ENCODE measurements at places on chromosomes 5 and 9.

DNA sequence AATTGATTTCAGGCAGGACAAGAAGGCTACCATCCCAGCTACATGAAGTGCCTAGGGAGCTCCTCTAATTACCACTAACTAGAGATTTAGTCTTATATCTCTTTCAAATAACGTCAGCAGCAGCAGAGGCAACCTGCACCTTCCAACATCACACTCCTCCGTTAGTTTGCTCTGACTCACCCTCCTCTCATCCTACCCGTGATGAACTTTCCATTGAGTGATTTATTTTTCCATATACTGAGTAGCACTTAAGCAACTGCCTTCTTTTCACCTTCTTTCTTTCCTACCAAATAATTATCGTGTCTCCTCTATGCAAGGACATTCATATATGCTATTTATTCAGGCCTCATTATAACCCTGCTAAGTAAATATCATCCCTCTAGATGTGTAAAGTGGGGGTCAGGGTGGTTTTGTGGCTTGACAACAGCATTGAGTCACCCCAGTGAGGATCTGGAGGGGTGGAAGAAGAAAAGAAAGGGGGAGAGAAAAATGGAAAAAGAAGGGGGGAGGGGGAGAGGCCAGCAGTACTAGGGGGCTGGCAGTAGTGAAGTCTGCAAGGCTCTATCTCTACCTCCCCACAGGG is 64.6 kb upstream of the CAST start:
- no peak for DNase-seq

- DNase-seq, result no peak
These were observed 5.6 kb downstream of the ADGRD2 start for GRCh38 chr9:124455820-124456219.

GRCh38 chr5:131001507-131001906 is 163.5 kb downstream of the HINT1 start:
- DNase-seq, result no peak

- DNase-seq, result no peak
These were observed 601.8 kb downstream of the CCDC171 start for GRCh38 chr9:16154521-16155078.

DNA sequence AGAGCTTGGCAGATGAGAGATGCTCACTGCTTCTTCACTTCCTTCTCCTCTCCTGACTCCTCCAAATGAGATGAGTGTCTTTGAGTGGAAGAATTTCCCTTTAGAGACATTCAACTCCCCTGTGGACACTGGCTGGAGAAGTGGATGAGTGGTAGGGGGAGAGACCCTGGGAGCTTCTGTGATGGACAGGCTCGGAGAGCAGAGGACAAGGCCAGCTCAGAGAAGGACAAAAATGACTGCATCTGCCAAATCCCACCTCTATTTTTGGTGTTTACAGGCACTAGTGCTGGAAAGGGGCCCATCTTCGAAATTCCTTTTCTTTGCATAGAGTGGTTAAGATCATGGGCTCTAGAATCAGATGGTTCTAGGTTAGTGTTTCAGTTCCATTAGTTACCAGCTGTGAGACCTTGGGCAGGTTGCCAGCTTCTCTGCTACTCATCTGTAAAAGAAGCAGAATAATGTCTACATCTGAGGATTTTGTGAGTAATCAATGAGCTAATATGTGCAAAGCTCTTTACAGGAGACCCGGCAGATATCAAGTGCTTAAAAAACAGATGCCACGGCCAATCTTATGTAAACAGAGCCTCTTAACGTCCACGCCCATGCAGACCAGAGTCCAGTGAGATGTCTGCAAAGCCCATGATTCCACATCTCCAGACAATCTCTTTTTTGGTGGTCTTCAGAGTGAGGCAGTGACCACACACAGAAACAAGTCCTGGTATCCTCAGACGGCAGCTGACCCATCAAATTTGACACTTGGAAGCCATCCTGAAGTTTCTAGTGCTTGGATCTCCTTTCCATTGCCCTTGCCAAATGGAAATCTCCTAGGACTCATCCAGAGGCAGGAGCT is 13.6 kb upstream of the COL27A1 start:
- no peak for DNase-seq

DNA sequence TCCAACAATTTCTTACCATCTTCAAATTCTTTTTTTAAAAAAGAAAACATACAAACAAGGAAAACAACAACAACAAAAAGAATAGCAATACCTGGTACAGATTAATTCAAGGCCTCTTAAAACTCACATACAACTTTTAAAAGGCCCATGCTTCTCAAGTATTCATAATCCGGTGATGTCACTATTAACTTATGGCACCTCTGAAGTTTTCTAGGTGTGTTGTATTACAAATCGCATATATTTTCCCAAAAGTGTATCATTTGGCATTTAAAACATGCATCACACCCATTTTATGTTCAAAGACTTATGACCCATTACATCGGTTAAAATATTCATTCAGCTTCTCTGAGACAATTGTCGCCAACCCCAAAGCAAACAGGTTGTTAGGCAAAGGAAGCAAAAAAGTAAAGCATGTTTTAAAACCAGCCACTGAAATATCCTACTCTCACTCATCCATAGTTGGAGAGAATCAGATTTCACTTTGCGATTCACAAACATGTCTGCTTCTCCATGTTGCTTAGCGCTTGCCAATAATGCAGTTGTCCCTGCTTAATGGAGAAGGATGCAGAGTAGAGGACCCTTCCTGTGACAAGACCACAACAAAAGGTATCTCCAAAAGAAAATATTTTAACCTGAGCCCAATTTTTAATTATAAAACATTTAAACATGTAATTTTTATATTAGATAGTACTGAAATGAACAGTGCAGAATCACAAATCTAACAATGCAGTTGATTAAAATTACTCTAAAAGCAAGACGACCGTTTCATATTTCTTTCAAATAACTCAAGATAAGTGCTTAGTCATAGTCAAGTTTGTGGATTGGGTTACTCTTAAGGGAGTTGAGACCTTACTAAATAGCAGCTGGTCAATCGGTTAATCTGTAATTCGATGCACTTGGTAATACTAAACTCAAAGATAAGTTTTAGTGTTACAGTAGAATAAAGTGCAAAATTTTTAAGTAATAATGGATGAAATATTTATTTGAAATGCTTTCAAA is 1.6 kb downstream of the SKP1 start:
- DNase-seq, result no peak

- no peak for DNase-seq
These were observed 91.9 kb upstream of the PTPRD start for GRCh38 chr9:10704720-10705119.

- no peak for DNase-seq
These were observed 3.7 kb downstream of the SEMA4D start for GRCh38 chr9:89494199-89494598.

- no peak for DNase-seq
These were observed 1013.6 kb downstream of the CDH9 start for GRCh38 chr5:26024774-26025173.

- DNase-seq, result no peak
These were observed 595 bp upstream of the BTNL9 start for GRCh38 chr5:181039471-181039870.

DNA sequence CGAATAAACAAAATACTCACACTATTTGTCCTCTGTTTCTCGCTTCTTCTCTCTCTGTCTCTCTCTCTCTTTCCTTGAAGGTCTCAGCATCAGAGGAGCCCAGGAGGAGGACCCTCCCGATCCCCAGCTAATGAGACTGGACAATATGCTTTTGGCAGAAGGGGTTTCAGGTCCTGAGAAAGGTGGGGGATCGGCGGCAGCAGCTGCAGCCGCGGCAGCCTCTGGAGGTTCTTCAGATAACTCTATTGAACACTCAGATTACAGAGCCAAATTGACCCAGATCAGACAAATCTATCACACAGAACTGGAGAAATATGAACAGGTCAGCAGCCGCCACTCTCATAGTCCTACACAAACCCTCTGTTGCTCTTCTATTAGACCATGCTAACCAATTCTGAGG is 168.4 kb downstream of the PBX3 start:
- DNase-seq, result no peak

DNA sequence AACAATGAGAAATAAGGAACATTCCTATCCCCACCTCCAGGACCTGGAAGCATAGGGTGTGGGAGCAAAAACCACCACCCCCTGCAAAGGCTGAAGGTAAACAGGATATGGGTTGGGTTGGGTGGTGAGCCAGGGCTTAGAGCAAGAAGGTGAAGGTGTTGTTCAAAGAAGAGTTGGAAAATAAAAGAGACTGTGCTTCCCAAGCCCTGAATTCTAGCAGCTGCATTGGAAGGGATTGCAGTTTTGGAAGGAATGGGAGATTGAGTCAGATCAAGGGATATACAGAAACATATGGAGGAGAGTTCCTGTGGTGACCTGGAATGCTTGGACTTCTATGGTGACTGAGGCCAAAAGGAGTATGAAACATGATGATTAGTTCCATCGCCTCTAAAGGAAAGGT is 24.7 kb upstream of the MTAP start:
- DNase-seq, result no peak

DNA sequence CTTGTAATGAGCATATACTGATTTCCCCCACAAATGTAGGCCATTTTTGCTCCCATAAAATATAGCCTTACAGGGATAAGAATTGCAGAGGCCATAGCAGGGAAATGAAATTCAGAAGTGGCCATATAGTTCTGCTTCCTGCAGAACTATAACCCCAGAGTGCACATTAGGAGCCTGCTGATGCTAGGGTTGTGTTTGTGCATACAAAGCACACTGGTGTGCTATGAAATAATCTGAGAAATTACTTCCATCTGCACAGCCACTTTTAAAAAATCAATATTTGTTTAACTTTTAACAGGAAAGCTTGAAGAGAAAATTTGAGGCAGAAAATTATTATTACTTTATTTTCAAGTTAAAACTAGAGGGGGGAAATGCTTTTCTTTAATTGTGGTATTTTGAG is 380.3 kb downstream of the MRPS30 start:
- no peak for DNase-seq

DNA sequence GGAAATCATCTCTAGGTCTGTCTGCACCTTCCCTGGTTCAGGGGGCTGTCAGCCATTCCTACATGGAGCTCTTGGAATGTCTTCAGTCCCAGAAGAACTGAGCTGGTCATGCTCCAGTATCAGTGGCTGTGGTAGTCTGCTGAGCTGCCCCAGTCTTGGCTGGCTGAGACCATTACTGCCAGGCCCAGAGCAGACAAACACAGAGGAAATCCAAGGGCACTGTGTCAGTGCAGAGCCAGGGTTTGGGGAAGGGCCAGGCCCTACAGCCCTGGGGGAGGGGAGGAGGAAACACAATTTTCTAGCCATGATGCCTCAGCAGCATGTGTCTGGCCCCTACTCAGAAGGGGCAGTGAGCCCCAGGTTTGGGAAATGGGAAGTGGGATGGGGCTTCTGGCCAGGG is 58.4 kb downstream of the ARHGEF37 start:
- DNase-seq, result no peak

DNA sequence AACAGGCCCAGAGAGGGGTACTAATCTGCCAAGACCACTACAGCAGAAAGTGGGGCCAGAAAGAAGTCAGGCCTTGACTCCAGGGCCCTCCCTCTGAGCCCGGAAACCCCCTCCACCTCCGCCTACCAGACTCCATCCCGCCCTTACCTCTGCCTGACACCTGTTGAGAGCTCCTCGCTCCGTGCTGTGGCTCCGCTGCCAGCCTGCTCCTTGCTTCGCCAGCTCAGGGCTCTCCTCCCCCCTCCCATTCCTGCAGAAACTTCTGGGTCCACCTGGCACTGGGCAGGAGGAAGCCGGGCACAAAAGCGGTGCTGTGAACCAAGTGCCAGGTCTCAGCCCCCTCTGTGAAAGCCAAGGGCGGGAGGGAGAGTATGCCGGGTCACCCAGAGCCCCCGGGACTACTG is 6.4 kb upstream of the ST6GALNAC6 start:
- no peak for DNase-seq

DNA sequence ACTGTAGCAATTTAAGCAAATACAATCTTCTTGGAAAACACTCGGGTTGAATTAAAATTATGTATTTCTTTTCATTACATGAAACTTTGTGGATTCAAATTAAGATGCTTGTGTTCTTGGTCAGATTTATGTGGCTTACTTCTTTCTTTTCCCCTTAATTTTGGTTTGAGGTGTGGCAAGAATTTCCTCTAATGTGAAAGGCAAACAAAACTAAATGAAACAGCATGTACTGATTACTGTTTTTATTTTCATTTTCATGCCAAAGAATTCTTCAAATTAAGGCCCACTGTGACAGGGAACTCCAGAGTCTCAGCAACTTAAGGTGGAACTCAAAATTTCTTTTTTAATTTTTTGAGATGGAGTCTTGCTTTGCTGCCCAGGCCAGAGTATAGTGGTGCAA is at the start of gene OMD:
OMD (minus strand) TSS at position 132 of the 400 bp plus-strand sequence. CDS start 6,913 bp downstream, outside the sequence.
- DNase-seq, result no peak

GRCh38 chr5:62017092-62017491 is 288.9 kb upstream of the KIF2A start:
- no peak for DNase-seq

- no peak for DNase-seq
These were observed 883.1 kb downstream of the CDH18 start for GRCh38 chr5:19104948-19105347.

DNA sequence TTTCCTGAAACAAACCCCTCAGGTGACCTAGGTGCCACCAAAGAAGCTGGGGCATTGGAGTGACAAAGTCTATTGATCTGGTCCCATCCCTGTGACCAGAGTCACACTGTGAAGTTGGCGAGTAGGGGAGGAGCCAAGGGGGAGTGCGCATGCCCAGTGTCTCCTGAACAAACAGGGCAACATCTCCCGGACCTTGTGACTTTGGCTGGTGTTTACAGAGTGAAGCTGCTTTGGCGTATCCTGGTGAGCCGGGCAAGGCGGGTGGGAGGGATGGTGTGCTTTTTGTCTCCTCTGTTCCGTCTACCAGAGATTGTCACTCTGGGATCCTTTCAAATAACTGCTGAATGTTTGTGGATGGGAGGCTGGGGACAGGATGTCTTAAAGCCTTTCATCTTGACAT is 204.5 kb downstream of the HSPA4 start:
- no peak for DNase-seq

- no peak for DNase-seq
These were observed 385.5 kb downstream of the ADGRV1 start for GRCh38 chr5:90944116-90944515.

- no peak for DNase-seq
These were observed 165.3 kb downstream of the ZNF608 start for GRCh38 chr5:124580925-124581737.

GRCh38 chr9:133124123-133124906 is 3.3 kb upstream of the RALGDS start:
- no peak for DNase-seq

GRCh38 chr9:81827616-81828296 is 100.5 kb upstream of the SPATA31D4 start:
- no peak for DNase-seq

DNA sequence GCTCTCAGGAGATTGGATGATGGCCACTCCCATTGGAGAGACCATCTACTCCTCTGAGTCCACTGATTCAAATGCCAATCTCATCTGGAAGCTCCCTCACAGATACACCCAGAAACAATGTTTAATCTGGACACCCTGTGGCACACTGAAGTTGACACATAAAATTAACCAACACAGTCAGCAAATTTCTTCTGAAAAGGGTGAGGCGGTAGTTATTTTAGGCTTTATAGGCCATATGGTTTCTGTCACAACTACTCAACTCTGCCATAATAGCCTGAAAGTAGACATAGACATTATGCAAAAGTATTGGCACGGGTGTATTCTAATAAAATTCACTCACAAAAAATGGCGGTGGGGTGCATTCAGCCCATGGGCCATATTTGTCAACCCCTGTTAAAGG is 244.5 kb upstream of the VLDLR start:
- no peak for DNase-seq

Data from stimulated activated CD4-positive, alpha-beta T cell treated with anti-CD3 and anti-CD28 coated beads, TNF-alpha, amount 100 ng/mL, for 4 hours (primary cell).